ENCODE measurements at places on chromosomes 6 and 20.
A peak's percentile ranks its signal among the peaks of the same experiment; 100 is the strongest.

DNA sequence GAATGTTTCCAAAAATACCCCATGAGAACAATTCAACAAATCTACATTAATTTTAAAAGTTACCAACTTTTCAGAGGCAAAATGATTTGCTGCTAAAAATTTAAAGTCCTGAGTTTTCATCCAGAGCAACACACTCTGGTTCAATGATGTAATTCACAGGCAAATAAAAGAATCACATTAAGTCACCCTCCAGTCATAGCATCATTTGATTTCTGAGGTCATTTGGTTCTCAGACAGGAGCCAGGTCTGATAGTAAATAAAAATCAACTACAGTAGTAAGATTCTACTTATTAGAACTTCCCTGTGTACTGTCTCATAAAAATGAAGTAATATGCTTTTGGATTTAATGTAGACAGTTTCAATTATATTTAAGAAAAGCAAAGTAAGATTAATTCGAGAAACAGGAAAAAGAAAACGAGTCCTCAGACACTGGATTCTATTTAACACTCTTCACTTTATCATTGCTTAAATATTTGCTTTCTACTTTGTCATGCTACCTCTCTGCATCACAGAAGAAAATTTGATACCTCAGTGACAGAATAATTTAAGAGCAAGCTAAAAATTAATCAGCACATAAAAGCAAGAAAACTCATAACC lies 25.8 kb downstream of the MAP7 start:
- DNase-seq = no peak

DNA sequence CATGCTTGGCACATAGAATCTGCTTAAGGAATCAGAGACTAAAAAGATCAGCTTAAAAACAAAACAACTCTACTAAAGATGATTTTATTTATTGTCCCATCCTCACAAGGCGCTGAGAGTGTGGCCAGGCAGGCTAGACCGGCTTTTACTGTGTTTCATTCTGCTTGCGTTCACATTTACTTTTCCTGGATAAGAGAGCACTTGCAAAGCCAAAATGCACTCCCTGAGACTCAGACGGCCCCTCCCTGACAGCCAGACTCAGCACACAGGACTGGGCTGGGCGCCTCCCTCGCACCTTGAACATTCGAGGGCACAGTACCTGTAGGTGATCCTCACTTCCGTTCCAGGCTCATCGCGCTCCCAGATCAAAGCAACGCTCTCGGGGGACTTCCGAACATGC lies 10.2 kb downstream of the ACSS1 start:
- no peak for DNase-seq

DNA sequence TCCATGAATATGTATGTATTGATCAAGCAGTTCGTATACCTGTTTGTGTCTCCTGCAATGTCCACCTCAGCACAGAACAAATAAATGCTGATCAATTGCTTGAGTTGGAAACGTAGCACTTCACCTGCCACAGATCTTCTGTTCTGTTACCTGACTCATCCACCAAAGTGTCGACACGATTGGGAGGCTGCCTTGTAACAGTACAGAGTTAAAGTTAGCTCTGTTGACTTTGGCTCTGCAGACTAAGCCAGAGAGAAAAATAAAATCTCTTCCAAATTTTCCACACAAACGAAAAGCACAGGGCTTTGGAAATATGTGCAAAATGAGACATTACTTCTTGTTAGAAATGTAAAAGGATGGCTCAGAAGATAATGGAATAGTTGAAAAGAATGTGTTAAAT lies 245.4 kb downstream of the NRN1 start:
- DNase-seq = no peak

GRCh38 chr6:6751266-6751596 lies 162.7 kb downstream of the LY86 start:
- DNase-seq = no peak

- peak; percentile 93 for DNase-seq
These were observed 77.4 kb downstream of the PRDM1 start for GRCh38 chr6:106163446-106163965.

DNA sequence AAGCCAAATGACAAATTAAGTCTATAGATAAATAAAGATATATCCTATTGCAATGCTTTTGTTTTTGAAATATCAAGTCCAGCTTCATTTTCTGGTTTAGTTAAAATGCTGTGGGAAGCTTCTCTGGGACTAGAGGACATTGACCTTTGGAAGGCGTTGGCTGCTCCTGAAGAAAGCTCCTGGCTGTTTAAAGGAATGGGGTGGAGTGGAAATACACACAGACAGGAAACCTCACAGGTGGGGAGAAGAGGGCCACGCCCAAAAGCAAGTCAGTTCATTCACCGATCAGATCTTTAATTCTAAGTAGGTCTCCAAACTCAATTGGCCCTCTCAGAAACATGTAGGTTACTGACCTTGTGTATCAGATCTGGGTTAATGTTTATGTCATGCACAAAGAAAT lies 59.6 kb downstream of the SPTLC3 start:
- no peak for DNase-seq

- no peak for DNase-seq
These were observed 954.3 kb downstream of the KIF16B start for GRCh38 chr20:15618912-15619311.

DNA sequence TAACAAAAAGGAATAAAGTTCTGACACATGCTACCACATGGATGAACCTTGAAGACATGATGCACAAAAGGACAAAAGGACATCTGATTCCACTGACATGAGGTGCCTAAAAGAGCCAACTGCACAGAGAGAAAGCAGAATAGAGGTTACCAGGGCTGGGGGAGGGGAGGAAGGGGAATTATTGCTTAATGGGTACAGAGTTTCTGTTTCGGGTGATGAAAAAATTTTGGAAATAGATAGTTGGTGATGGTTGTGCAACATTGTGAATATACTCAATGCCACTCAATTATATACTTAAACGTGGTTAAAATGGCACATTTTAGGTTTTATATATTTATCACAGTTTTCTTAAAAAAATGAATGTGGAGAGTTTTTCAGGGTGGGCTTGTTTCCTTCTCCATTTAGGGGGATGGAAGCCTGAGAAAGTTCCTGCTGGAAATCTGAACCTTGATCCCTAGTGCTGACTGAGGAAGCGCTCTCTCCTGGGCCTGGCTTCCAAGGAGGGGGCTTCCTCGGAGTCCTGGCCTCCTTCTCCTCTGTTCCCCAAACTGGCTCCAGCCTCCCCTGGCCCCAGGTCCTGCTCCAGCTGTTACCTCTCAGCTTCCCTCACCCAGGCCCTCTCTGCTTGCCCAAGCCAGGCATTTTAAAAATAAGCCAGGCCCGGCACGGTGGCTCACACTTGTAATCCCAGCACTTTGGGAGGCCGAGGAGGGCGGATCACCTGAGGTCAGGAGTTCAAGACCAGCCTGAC lies 79.2 kb downstream of the NOL4L start:
- DNase-seq = no peak

DNA sequence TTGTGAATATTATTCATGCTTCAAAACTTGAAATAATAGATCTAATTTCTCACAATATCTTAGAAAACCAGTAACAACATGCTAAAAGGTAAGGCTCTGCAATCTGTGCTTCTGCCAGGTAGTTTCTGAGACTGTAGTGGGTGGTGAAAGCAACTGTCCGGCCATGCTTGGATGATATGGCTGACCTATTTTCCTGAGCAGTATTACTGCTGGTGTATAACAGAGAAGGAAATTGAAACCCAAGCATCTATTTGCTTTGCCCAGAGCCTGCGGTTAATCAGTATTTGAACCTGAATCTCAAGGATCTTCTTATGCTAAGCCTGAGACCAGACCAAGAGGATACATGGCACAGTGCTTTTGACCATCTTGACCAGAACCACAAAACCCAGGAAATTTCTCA lies 563.8 kb downstream of the COL12A1 start:
- DNase-seq = no peak

GRCh38 chr6:37698264-37699137 lies 818 bp upstream of the MDGA1 start:
- no peak for DNase-seq

GRCh38 chr20:20017844-20018185 lies 653 bp downstream of the NAA20 start:
- no peak for DNase-seq

DNA sequence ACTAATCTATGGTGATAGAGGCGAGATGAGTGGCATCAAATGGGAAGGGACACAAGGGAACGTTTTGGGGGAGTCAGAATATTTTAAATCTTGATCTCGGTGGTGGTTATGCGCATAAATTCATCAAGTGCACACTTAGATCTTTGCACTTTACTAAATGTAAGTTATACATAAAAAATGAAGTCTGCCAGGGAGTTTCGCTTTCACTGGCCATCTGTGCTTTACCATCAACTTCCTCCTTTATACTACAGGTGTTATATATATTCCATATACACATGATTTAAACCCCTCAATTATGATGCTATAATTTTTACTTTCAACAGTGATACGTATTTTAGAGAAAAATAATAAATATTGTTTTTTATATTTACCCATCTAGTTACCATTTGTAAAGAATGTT lies 97.6 kb upstream of the AKIRIN2 start:
- no peak for DNase-seq

DNA sequence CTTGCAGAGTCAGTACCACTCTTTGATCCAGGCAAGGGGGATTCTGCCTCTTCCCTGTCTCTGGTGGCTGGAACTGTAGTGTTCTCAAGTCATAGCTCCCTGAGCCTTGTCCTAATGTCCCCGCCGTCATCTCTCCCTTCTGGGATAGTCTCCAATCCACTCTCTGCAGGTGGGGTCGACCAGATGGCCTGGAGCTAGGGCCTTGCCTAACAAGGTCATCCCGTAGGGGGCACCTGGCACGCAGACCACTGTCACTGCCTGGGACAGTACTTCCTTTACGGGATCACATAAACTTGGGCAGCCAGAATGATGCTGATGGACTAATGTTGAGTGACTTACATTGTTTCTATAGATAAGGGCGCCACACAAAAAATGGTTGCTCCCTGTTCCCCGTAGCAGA lies 118.9 kb upstream of the SLC22A23 start:
- no peak for DNase-seq

GRCh38 chr20:17315407-17316231 lies 88.8 kb downstream of the PCSK2 start:
- DNase-seq = no peak

DNA sequence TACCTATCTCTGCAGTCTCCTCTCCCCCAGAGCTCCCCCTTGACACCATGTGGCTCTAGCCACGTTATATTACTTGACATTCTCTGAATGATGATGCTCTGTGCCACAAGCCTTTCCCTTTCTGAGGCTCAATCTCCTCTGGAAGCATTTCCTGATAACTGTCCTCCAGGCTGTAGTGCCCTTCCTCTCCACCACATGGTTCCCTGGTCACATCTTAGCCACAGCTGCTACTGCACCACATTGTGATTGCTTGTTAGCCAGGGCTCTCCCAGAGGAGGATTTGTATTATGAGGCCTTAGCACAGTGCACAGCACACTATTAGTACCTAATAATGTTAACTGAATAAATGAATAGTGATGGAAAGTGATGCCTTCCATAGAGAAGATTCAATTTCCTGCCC lies 63.9 kb upstream of the RCAN2 start:
- DNase-seq = no peak

DNA sequence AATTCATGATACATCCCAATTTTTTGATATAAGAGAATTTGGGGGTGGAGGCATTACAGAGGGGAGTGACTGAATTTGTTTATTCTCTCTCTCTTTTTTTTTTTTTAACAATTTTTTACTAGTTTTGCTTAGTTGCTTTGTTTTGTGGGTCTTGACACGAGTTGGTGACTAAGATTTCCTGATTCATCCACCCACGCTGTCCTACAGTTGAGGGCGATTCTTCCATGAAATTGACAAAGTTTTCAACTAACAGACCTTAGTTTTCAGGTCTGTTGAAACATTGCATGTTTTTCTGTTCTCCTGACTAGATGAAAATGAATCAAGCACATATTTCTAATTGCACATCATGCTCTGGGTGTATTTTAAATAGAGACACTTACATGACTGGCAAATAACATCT lies 613.8 kb downstream of the TFAP2B start:
- no peak for DNase-seq

GRCh38 chr6:138241934-138242333 lies 23.6 kb upstream of the PBOV1 start:
- no peak for DNase-seq

- DNase-seq = no peak
These were observed 13.2 kb upstream of the PXDC1 start for GRCh38 chr6:3764516-3765335.

- DNase-seq = no peak
These were observed 126.1 kb upstream of the RPS6KA2 start for GRCh38 chr6:166752928-166753721.

- no peak for DNase-seq
These were observed 447.8 kb downstream of the FRK start for GRCh38 chr6:115612796-115613479.

- no peak for DNase-seq
These were observed 4.6 kb downstream of the MEA1 start for GRCh38 chr6:43009124-43009523.

- no peak for DNase-seq
These were observed 87.9 kb downstream of the ARID1B start for GRCh38 chr6:156865019-156865629.

GRCh38 chr20:33666293-33667244 lies at the start of gene ACTL10:
TSS of gene ACTL10 (plus strand) at chr20:33666943. CDS start at chr20:33667498, 555 bp downstream.
- DNase-seq = peak; percentile 97

GRCh38 chr6:134623401-134623800 lies 305.5 kb upstream of the SGK1 start:
- no peak for DNase-seq
